Articular chondrocyte of knee joint (primary cell): ENCODE measurements at places on chromosomes 12 and 14. TPM values are rescaled to one million over a fixed set of nuclear protein-coding genes. Genes with fewer than 3 reads are reported as not detected.

VRTN gene
- not detected in 2 replicates for total RNA-seq

PPFIA2 gene
- 0.11 TPM in 1 of 2 replicates, not detected in the other for total RNA-seq

KCNMB4 gene
- total RNA-seq = 0.13 and 0.22 TPM in 2 replicates

LRRC9 gene
- total RNA-seq = not detected in 2 replicates

KSR2 gene
- total RNA-seq = 0.11 TPM in 1 of 2 replicates, not detected in the other

KRT6C gene
- not detected in 2 replicates for total RNA-seq

MAP3K9 gene
- total RNA-seq = 0.32 and 0.39 TPM in 2 replicates

TMEM121 gene
- 6.5 and 7.7 TPM in 2 replicates for total RNA-seq

NR1H4 gene
- not detected in 2 replicates for total RNA-seq
